ENCODE measurements at places on chromosomes 3 and 15.

DNA sequence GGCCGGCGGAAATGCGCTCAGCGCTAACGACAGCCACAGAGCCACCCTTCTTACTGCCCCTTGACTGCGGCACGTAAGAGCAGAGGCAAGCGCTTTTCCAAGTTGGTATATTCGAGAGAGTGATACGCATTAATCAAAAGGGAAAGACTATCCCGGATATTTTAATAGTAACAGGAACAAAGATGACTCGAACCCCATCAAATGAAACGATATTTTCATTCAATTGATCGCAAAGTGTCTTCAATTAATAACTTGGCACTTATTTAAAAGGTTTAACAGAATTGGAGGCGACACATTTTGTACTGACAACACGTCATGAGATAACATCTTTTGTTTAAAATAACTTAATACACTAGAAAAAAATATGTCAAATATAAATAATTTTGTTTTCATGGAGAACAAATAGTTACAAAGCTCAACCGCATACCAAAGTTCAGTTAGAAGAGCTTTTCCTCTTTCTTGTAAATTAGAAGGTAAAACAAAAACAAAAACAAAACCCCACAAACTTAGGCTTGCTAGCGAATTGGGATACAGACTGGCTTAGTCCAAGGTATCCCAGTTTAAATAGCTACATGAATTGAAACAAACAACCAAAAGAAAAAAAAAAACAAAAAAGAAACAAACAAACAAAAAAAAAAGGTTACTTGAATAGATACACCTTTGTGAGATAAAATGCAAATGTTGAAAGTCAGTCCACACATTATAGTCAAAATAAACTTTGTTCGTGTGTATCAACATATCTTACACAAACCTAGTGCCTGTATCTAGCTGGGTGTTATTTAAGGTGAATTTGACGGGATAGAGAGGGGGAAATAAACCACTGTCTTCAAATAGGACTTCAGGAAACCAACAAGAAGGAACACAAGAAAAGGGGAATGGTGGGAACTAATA, 10.2 kb downstream of the SHOX2 start:
- no peak for DNase-seq

GRCh38 chr15:48385031-48385830, 54.0 kb downstream of the DUT start:
- DNase-seq, result no peak

GRCh38 chr15:76391847-76392246, 55.3 kb downstream of the ISL2 start:
- no peak for DNase-seq

DNA sequence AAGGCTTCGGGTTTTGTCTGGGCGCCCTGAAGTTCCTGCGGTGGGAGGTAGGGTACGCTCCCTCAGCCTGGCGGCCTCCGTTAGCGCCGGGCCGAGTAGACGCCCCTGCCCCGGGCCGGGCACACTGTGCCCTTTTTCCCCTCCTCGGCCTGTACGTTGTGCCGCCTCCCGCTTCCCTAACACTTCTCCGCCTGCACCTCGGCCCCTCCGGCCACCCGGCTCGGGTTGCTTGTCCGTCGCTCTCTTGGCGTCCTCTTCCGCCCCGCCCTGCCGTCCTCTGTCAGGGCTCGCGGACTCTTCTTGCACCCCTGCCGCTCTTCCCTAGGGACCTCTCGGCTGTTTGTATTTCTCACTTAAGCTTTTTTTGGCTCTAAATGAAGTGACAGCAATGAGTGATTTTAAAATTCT, 384 bp downstream of the KNL1 start:
- no peak for DNase-seq

DNA sequence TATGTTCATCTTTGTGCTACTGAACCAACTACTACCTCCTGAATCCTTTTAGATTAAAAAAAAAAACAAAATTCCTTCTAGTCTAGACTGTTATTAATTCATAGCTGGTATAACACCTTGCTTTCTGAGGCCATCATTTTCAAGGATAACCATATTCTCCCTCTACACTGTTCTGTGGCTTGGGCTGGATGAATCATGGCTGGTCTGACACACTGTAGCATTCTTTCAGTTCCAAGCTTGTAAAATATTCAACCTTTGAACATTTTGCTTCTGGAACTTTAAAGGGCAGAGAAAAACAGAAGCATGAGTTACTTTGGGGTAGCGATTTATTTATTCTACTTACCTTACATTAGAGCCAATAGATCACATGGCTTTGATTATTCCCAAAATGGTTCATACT, 7.6 kb downstream of the HSPBAP1 start:
- DNase-seq, result no peak

- no peak for DNase-seq
Measured at GRCh38 chr3:155871746-155872158, 1.3 kb downstream of the GMPS start.
